ENCODE measurements at places on chromosomes 3 and 15.

GRCh38 chr3:127758013-127758412 is 64.3 kb downstream of the MGLL start:
- no peak for DNase-seq

- DNase-seq = peak; percentile 83
Observed at GRCh38 chr15:61169904-61170695, 59.0 kb downstream of the RORA start.

DNA sequence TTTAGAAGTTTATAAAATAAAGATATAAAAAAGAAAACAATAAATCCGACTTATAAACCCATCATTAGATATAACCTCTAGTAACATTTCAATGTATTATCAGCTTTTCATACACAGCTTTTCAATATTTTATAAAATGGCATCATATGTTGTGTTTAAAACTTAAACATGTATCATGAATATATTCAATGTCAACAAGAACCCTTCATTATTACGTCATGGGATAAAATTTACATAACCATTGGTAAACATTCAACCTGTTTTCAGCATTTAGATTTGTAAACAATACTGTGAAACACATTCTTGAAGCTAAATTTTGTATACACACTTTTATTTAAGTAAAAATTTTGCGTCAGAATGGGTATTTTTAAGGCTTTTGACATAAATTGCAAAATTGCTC is 153.4 kb upstream of the SOX14 start:
- no peak for DNase-seq

DNA sequence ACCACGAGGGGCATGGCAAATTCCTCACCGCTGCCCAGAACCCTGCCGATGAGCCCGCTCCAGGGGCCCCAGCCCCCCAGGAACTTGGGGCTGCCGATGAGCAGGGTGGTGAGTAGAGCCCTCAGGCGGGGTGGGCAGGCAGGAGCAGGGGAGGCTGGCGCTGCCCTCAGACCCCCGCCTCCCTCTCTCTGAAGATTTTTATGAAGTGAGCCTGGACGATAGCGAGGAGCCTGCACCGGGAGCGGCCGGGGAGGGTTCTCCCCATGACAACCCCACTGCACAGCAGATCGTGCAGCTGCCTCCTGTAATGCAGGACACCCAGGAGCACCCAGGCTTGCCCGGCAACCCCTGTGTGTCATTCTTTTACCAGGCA is 56.7 kb upstream of the UBE2Q2 start:
- peak; percentile 66 for DNase-seq

DNA sequence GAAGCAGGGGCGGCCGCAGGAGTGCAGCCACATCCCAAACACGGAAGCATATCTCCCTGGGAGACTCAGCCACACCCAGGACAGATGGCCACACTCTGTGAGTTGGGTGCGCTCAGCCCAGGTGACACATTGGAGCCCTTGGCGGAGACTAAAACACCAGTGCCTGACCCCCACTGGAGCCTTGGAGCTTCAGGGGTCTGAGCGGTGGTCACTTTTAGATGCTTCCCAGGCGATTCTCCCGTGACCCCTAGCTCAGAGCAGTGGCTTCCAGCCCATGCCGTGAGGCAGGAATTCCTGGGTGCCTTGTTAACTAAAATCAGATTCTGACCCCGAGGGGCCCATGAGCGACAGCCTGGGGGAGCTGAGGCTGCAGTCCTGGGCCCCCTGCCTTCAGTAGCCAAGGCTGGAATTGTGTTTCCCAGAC is 54.5 kb downstream of the PLXNA1 start:
- peak; percentile 50 for DNase-seq

- DNase-seq = no peak
Observed at GRCh38 chr3:189001559-189001958, 170.2 kb upstream of the TPRG1 start.

GRCh38 chr3:46898321-46899150 is 21.0 kb downstream of the PTH1R start:
- DNase-seq = no peak

- DNase-seq = no peak
Observed at GRCh38 chr3:151203051-151203420, at the start of gene GPR171. GPR171 (minus strand) TSS chr3:151203216; CDS start chr3:151199386, 3,830 bp downstream.

- peak; percentile 66 for DNase-seq
Observed at GRCh38 chr15:57730876-57731275, 24.4 kb downstream of the POLR2M start.

- no peak for DNase-seq
Observed at GRCh38 chr3:55543181-55543614, 56.1 kb upstream of the WNT5A start.

DNA sequence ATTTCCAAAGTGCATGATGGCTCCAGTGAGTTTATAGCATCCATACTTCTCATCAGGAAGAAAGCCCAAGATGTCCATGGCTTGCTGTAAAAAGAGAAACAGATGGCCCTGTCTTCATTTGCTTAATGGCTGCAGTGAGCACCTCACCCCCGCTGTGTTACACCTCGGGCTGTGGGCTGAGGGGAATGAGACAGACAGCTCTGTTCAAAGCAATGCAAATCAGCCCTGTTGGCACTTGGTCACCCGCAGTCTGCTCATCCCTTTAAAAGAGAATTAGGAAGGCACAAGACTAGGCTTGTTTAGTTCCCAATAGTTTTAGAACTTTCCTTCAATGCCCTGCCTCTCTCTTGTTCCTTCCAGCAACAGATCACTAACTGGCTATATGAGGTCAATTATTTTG is 25.2 kb downstream of the MYH15 start:
- DNase-seq = peak; percentile 94

- DNase-seq = peak; percentile 56
Observed at GRCh38 chr3:173902871-173903270, 505.3 kb downstream of the NLGN1 start.

GRCh38 chr3:16174976-16175901 is 759 bp downstream of the GALNT15 start:
- no peak for DNase-seq

- no peak for DNase-seq
Observed at GRCh38 chr15:61281328-61281727, 52.2 kb upstream of the RORA start.

DNA sequence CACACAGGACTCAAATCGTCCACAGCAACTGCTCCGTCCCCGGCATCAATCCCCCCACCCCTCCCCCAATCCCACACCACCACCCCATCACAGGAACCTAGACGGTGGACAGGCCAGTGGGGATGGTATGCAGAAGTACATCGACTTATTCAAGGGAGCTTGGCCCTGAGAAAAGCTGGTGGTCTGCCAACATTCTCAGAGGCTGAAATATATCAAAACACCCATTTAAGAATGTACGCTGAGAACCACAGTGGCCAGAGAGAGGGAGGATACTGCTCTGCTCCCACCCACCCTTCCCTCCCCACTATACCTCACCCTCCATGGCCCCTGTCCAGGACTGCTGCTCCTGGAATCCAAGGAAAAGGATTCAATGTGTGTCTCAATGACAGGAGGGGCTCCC is 12.4 kb upstream of the USP3 start:
- DNase-seq = no peak

GRCh38 chr3:105688821-105689220 is 180.0 kb downstream of the CBLB start:
- DNase-seq = peak; percentile 12

- no peak for DNase-seq
Observed at GRCh38 chr3:44678480-44679116, 30.1 kb downstream of the ZNF35 start.

- no peak for DNase-seq
Observed at GRCh38 chr3:153171256-153171655, 9.2 kb downstream of the RAP2B start.

GRCh38 chr3:142588703-142589102 is 7.5 kb upstream of the PLS1 start:
- DNase-seq = no peak

GRCh38 chr15:77695961-77696582 is 63.4 kb upstream of the LINGO1 start:
- DNase-seq = no peak

GRCh38 chr15:31471731-31472430 is 145.2 kb downstream of the KLF13 start:
- peak; percentile 98 for DNase-seq

GRCh38 chr3:128240232-128240631 is 87.0 kb downstream of the EEFSEC start:
- DNase-seq = no peak

DNA sequence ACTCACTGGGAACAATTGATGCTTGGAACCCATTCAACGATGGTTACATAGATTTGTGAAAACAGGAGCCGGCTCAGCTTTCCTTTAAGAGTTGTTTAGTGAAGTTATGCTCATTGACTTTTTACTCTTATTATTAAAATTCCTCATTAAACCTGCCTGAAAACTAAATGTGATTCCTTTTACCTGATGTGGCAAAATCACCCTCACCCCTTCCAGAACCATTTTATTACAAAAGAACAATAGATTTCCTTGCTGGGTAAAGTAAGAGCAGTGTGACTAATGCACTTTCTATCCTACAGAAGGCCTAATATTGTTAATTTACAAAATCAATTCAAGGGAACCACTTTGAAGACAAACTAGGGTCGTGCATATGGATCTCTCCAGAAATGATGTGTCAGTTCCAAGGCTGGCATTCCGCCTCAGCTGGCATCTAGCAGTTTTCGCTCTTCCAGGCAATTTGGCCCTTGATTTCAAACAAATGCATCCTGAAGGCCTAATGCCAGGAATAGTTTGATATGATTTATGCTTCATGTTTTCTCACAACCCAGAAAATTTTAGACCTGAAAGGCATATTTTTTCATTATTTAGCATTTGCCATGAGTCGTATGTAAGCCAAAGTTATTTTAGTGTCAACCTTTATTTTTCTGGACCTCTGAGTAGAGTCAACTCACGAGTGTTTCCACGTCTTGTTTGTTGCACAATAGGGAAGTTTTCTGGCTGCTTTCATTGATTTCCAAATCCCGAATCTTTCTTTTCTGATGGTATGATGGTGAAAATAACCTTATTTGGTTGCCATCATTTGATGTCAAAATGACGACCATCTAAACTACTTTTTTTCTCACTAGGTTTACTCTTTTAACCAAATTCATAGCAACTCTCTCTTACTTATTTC is 447.8 kb downstream of the MECOM start:
- no peak for DNase-seq

Measured in NCI-H524 (cell line).